Epithelial cell of prostate (primary cell): ENCODE measurements at places on chromosomes 6 and 20.
A peak's percentile ranks its signal among the peaks of the same experiment; 100 is the strongest.

DNA sequence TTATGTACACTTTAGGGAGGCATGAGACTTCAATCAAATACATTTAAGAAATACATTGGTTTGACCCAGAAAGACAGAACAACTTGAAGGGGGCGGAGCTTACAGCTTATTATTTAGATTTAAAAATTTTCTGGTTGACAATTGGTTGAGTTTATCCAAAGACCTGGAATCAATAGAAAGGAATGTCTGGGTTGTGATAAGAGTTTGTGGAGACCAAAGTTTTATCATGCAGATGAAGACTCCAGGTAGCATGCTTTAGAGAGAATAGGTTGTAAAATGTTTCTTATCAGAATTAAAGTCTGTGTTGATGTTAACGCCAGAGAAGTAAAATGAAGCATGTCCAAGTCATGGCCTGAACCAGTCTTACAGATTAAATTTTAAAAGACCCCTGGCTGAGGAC is 757.8 kb upstream of the ADGRB3 start:
- no peak for DNase-seq

DNA sequence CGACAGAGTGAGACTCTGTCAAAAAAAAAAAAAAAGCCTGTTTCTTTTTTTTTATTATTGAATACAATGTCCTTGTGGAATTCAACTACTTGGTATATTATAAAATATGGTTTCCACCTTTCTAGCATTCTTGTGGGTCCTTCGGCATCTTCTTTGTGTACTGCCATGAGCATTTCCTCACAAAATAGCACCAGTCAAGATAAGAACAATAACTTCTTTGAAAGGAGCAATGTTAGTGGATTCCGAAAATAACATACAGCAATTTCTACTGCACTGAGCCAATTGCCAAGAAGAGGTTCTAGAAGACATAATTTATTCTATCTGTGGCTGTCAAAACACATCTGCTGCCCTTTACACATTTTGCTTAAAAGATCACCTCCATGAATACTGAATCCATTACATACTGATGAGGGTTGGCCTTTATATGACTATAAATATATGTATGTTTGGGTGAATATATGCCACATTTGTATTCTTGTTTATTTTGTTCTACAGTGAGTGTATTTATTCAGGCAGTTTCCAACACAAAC is 19.1 kb upstream of the SPTLC3 start:
- DNase-seq: no peak

- DNase-seq: no peak
Measured at GRCh38 chr20:36573798-36574365, 485 bp downstream of the TGIF2 start.

DNA sequence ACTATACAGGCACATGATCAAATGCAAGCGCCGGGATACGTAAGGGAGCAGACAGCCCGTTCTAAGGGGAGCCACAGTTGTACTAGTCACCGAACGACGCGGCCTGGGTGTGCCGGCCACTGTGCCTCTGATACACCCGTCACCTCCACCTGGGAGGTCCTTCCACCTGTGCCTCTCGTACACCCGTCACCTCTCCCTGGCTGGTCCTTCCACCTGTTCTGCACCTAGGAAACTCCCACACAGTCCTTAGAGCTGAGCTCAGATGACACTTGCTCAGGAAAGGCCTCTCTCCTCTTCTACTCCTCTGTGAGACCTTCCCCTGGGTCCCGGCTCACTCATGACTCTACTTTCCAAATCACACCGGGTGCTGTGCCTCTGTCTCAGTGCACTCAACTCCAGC is 245.0 kb downstream of the TTLL2 start:
- no peak for DNase-seq

- no peak for DNase-seq
Measured at GRCh38 chr6:90082847-90083246, 188.6 kb downstream of the GJA10 start.

DNA sequence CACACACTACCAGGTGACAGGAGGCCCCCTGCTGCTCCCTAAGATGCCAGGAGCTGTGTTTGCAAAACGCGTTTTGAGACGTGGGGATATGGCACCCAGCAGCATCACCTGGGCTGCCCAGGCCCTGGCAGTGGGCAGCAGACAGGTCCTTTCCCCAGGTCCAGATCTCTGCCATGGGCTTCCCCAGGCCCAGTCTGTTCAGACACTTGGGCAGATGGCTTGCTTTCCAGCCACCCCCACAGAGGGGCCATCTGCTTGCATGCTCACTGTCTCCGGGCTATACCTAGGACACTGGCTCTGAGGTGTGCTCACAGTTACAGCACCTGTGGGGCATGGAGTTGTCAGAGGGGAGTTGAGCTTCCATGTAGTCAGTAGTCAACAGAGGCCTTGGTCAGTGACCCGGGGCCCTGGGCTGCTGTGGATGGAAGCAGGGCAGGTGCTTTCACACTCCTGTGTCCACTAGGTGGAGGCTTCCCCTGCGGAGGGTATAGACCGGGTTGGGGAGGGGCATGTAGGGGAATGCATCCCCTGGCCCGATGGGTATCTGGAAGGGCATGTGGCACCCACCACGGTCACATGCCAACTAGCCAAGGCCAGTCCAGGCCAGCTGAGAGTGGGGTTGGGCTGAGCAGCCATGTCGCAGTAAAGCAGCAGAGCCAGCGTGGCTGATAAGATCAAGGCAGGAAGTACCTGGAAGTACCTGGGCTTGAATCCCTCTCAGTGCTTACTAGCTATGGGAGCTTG is 185.4 kb upstream of the SLC24A3 start:
- no peak for DNase-seq

GRCh38 chr6:159742165-159742564 is 14.9 kb downstream of the WTAP start:
- no peak for DNase-seq

GRCh38 chr6:126086560-126086959 is 100.2 kb downstream of the TRMT11 start:
- no peak for DNase-seq

- DNase-seq: no peak
Measured at GRCh38 chr6:41705996-41706835, 29.2 kb downstream of the TFEB start.

GRCh38 chr6:34816635-34817301 is 24.9 kb downstream of the BLTP3A start:
- no peak for DNase-seq

GRCh38 chr6:30074331-30075093 is 1.1 kb downstream of the RNF39 start:
- no peak for DNase-seq

GRCh38 chr20:64214952-64215351 is 40.6 kb upstream of the PCMTD2 start:
- no peak for DNase-seq

DNA sequence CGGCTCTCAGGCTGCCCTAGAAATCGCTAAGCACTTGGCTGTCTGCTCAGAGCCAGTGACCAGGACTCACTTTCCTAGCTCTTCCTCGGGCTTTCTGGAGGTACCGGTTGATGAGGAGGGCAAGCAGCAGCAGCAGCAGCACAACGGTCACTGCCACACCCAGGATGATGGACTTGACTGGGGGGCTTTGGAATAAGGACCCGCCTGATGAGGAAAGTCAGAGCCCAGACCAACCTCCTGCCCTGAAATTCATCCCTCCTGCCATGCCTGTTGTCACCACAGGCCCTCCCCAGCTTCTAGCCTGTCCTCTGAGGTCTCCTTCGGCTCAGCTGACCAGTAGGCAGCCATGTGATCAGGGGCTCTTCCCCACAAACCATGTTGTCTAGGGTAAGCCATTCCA is 16.2 kb downstream of the TREML2 start:
- DNase-seq: no peak

DNA sequence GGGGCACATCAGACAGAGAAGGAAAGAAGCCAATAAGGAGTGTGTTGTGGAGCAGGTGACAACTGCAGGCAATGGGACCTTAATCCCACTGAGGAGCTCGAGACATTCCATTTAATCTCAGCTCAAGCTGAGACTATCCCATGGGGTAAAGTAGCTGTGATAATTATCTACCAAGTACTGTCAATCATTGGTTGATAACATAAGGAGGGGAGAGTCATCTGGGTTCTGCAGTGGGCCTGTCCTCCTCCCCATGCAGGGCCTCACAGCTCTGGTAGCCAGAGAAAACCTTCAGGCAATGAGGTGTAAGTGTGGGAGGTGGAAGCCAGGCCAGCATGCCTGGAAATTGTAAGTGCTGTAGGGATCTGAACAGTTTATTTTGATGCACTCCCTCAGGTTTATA is 375.0 kb upstream of the ARID1B start:
- DNase-seq: no peak

- DNase-seq: no peak
Measured at GRCh38 chr20:50455656-50456451, 54.3 kb upstream of the PTPN1 start.

GRCh38 chr20:63546256-63546955 is 1.1 kb downstream of the SRMS start:
- DNase-seq: no peak

- DNase-seq: no peak
Measured at GRCh38 chr20:35954907-35955251, 577 bp upstream of the SCAND1 start.

DNA sequence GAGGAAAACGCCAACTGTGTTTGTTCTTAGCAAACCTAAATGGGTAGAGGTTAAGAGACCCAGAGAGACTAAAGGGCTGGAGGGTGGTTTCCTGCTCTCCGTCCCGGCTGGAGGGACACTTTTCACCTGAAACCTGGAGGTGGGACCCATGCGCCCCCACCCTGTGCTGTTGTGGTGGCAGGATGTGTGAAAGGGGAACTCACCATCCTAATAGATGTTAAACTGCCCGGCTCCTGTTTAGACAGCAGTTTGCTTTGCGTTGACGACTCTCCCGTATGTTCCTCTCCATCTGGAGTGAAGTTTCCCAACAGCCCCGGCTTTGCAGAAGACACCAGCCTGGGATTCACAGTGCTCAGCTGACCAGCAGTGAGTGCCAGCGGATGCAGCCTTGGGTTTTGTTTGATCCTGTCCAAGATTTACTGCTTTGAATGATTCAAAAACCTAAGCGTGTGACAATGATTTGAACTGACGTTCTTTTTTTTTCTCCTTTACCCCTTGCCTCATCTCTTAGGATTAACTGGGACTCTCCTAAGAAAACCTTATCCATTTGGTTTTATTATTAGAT is 66.0 kb downstream of the CDH4 start:
- DNase-seq: no peak

DNA sequence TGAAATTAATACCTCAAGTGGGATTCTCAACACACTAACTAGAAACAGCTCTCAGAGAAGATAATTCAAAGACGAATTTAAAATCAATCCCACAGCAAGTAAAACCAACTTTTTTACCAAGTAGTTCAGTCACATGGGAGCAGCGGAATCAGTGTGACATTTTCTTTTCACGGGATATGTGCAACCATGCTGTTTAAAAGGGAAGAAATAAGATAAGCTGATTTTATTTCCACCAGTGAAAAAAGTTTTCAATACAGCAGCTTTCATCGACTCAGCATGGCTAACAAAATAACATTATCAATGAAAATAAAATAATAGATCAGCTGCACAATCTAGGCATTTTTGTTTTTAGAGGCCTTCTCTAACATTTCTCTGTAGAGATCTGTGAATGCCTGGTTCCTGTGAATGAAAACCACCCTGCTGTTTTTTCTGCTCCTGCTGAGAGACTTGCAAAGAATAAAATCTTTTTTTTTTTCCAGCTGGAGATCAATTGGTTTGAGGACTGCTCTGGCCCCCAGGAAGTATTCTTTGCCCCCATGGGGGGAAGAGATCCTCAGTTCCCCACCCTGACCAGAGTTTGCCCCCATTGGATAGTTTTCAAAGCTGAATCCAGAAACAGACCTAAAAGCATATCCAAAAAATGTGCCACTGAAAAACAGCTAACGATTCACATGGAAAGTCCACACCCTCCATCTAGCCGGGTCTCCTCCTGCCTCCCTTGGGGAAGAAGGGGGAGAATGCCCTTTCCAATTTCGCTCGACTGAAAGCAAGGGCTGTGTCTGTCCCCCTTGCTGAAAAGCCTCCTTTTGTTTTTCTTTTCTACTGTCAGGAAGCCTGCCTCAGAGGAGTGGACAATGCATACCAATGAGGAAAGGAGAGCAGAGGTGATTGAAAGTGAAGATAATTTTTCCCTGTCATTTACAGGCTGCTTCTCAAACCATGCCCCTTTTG is 317.6 kb downstream of the PRKN start:
- DNase-seq: no peak

- no peak for DNase-seq
Measured at GRCh38 chr6:135286962-135287538, 105.9 kb downstream of the MYB start.

- DNase-seq: peak; percentile 80
Measured at GRCh38 chr6:27441001-27441400, 31.9 kb downstream of the ZNF184 start.

GRCh38 chr20:14521436-14521835 is 184.0 kb upstream of the FLRT3 start:
- peak; percentile 92 for DNase-seq

DNA sequence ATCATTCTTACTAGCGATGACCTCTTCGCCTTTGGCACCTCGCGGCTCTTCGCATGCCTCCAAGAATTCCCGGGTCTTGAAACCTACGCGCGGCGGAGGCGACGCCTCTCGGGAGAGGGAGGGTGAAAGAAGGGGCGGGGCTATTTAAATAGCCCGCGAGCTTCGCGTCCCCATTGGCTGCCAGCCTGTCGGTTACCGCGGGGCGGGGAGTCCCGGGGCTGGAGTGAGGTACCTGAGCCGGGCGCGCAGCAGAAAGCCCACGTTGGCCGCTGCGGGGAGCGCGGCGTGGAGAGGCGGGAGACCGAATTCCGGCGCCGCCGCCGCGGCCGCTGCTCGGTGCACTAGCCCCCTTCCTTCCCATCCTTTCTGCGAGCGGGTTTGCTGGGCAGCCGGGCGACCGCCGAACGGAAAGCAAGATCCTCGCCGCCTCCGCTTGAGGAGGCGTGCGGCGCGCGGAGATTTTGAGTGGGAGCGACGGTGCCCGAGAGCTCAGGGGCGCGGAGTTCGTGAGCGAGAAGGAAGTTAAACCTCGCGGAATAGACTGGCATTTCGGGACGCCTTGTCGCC is at the start of gene BMP6:
BMP6 (plus strand) TSS at position 251 of the 567 bp plus-strand sequence. CDS start 857 bp downstream, outside the sequence.
- DNase-seq: peak; percentile 64

DNA sequence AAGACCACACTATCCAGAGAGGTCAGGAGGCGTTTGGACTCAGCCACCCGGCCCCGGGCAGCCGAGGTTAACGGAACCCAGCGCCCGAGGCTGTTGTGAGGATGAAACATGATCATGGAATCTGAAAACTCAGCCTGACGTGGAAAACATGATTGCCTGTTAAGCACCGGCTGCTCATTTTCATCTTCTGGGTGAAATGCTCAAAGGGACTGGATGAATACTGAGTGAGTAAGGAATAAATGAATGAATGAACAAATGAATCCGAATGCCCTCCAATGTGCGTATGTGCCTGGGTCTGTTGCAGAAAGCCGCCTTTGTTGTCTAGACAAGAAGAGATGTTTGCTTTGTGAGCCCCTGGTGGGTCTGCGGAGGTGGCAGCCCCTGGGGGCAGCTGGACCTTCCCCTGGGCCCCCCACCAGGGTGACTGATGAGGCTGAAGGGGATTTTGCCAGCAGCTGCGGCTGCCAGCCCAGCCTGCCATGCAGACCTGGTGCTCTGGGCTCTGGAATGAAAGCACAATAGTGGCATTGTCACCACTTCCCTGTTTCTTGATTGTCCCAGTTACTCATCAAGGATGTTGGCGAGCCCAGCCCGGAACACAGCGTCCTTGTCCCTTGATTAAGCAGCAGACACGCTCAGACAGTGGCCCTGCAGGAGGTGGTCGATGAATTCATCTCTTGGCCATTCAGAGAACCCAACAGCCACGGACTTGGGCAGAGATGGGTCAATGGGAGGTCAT is 211.1 kb downstream of the ANKRD60 start:
- peak; percentile 52 for DNase-seq

- DNase-seq: no peak
Measured at GRCh38 chr6:4997862-4998261, 6.0 kb downstream of the RPP40 start.

GRCh38 chr6:131510094-131510493 is 62.9 kb upstream of the ARG1 start:
- no peak for DNase-seq

- no peak for DNase-seq
Measured at GRCh38 chr20:436476-436875, 25.9 kb downstream of the TBC1D20 start.
